ENCODE measurements at places on chromosomes 5 and 9.

GRCh38 chr5:120614531-120615180, 150.6 kb downstream of the PRR16 start:
- no peak for DNase-seq

DNA sequence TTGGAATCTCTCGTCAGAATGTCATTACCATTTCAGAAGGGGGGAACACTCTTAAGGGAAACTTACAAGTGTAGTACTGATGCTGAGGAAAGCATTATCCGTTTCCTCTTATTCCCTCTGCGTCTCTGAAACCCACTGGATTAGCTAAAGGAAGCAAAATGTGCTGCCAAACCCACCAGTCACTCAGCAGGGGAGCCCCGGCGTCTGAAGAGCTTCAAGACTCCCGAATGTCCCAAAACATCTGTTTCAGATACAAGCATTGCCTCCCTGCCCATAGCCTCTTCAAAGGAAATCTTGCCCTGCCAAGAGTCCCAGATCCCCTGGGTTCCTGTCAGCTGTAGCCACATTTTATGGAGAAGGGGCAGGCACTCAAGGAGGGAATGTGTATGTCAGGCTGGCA, 1.0 kb upstream of the HCN1 start:
- DNase-seq = no peak

DNA sequence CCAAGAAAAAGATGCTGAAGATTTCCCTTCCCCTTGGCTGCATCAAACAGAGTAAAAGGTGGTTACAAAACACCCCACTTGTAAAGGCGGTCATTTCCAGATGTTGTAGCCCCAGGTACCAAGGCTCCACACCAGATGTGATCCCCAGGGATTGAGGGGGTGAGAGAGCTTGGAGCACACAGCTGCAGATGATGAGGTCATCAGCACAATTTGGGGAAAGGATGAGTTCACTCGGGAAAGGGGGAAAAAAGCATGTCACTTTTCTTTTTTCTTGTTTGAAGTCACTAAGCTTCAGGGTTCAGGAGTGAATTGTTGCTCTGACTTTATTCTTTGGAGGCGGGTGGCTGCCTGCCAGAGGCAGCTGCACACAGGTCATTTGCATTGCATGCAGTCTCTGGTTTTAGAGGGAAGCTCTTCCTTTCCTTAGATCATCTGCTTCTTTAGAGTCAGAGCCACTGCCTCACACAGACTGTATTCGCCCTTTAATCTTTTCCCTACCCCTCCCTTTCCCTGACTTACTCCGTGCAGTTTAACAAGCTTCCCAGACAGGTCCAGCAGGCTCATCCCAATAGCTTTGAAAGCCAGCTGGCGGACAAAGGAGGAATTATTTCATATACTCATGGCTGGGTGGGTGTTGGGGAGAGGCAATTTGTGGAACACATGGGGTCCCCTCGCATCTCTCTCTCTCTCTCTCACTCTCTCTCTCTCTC, 409.3 kb upstream of the SLC24A2 start:
- DNase-seq = no peak

DNA sequence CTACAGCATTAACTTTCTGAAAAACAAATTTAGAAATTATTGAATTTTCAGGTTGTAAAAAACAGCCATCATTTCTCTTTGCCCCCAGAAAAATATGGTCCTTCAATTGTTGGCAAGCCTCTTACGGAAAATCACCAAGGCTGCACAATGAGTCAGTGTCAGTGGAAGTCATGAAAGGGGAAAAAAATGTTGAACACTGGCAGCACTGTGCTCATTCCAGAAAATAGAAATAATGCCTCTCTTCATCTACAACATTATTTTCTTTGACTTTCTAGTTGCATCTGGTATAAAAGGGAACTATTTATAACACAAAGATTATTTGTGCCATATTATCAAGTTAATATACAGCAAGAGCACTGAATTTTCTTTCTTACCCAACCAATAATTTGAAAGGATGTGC, 26.7 kb upstream of the STK32A start:
- no peak for DNase-seq

DNA sequence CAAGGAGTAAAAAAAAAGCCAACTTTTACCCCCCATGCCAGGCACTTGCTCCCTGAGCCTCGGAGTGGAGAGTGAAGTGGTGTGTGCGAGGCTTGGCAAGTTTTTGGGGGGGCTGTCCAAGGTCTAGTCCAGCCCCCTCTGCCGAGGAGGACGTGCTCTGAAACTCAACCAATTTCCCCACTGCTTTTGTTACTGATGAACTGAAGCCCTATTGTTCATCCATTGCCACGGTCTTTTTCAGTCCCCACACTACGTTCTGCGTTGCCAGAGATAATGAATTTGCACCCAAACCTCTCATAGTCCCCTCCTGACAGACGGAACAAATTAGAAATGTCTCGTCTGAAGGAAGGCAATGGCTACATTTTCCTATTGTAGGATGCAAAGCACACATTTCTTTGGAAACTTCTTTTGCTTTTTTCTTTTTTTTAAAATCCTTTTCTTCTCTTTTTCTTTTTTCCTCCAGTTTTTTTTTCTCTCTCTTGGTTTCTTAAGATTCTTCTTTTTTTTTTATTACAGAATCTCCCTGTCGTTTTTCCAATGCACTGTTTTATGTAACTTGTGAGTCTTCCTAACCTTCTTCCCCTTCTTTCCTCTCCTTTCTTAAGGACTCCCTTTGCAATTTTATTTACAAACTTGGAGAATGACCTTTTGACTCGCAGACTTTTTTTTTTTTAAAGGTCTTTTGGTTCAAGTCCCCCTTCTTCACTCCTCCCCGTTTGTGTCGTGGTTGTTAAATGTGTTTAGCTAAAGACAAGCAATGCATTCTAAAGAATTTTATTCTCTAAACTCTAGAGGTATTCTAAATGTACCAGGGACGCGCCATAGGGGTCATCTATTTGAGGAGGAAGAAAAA, 209.5 kb downstream of the MEF2C start:
- DNase-seq = no peak

All from stimulated activated CD4-positive, alpha-beta T cell treated with anti-CD3 and anti-CD28 coated beads, Interleukin-1b, Interleukin-23, amount 100 ng/mL, for 1 hour (primary cell).